Endothelial cell (in vitro differentiated cells): ENCODE measurements at places on chromosomes 3 and 15.
A peak's percentile ranks its signal among the peaks of the same experiment; 100 is the strongest.

DNA sequence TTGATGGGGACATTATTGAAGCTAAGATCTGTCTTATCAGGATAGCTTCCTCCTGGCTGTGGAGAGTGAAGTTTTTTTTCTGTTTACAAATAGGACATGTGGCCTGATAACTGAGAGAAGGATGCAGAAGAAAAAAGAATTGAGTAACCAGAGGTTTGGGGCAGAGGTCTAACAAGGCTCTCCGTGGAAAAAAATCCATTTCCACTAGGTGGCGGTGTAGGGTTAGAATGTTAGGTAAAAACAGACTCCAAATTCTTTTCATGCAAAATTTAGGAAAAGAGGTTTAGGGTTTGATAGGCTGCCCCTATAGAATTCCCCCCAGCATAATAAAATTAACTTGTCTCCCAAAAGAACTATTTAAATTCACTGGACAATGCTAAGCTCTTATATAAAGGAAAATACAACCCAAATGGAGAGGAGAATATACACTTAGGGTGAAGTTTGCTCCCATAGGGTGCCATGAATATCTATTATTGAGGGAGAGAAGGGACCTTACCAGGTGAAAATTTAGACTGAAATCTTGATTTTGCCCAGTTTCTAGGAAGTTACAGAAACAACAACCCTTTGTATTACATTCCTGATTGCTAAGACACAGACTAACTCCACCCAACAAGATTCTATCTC, 1560.4 kb downstream of the OTOL1 start:
- DNase-seq: peak; percentile 70

GRCh38 chr3:37262816-37263393, 88.5 kb upstream of the LRRFIP2 start:
- no peak for DNase-seq

DNA sequence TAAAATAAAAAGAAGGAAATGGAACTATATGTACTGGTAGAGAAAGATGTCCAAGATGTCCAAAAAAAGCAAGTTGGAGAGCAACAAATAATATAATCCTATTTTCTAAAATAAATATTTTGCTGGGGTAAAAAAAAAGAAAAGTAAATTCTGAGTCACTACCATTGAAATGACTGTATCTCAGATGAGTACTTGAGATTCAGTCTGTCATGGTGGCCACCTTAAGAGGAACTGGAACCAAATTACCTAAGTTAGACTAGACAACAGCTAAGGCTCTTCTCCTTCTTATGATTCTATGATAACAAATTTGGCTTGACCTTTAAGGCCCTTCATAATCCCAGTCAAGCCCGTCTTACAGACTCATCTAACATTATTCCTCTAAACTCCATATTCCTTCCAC, 270.6 kb upstream of the HES1 start:
- DNase-seq: no peak

GRCh38 chr3:31105438-31106077, 211.1 kb upstream of the GADL1 start:
- DNase-seq: no peak

DNA sequence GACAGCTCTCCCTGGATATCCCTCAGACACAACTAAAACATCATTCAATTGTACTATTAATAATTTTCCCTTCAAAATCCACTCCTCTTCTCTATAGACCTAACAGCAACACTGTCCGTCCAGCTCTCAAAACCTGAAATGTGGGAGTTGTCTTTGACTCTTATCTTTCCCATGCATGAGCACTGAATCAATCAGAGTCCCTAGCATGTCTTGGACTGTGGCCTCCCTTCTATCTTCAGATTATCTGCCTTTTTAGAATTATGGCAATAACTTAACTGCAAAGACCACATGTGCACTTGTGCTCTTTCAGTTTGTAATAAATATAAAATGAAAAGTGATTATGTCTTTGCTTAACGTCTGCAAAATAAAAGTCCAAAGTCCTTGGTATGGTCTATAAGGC, 107.0 kb downstream of the UBE3A start:
- DNase-seq: no peak

DNA sequence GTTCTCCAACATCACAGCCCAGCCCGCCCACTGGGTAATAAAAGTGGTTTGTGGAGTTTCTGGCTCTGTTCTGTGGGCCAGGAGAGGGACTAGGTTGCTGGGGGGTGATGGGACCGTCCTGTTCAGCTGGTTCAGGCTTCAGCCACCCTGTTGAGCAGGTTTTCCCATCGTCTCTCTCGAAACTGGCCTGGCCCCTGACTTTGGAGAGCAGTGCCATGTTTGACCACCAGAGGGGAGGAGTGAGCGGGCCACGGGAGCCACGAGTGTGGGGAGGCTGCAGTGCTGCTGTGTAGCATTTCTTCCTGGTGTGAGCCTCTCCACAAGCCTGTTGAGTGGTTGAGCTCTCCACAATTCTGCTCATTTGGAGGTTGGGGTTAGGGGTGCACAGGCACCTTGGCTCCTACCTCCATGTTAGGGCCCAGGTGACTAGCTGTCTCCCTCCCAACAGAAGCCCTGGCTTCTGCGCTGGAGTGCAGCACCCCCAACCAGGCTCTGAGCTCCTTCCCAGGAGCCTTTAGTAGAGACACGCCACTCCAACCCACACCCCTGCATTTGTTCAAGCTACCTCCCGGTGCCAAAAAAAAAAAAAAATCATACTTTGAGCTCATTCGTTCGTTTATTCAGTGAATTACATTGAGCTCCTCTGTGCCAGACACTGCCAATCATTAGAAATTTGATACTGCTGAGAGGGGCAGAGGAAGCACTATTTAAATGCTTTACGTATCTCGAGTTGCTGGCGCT, 13.9 kb downstream of the SPINT1 start:
- DNase-seq: peak; percentile 93

GRCh38 chr3:69385723-69386555, at the start of gene FRMD4B:
TSS of gene FRMD4B (minus strand) at chr3:69386088. CDS start at chr3:69385989, 99 bp downstream.
- peak; percentile 71 for DNase-seq

GRCh38 chr3:23002836-23003732, 200.0 kb upstream of the UBE2E2 start:
- no peak for DNase-seq

GRCh38 chr15:61049028-61049427, 180.1 kb downstream of the RORA start:
- no peak for DNase-seq

DNA sequence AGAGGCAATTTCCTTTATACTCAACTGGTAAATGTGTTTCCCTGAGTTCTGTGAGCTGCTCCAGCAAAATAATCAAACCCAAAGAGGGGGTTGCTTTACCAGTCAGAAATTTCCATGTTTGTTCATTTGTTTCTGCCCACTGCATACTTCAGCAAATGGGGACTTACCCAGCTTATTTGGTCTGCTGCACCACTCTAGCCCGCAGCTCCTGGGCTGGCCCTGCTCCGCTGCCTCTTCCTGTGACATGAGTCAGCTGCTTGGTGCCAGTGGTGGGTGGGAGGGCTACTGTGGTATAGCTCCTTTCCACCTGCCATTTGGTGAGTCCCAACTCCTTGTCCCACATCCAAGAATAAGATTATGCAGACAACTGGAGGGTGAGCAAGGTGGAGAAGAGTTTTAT, 644.2 kb downstream of the MCTP2 start:
- DNase-seq: no peak

DNA sequence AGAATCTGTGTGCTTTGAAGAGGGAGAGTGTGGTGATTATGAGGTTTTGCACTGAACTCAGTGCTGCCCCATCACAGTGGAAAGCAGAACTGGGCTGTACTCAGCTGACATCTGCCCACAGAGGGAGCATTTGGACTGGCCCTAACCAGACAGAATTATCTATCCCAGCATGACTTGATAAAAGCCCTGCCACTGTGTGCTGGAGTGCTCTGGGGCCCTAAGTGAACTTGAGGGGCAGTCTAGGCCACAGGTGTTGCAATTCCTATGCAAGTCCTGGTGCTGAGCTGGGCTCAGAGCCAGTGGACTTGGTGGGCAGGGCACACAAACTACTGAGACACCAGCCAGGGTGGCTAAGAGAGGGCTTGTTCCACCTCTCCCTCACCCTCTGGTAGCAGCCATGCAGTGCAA, 269.2 kb upstream of the CTNNB1 start:
- no peak for DNase-seq

DNA sequence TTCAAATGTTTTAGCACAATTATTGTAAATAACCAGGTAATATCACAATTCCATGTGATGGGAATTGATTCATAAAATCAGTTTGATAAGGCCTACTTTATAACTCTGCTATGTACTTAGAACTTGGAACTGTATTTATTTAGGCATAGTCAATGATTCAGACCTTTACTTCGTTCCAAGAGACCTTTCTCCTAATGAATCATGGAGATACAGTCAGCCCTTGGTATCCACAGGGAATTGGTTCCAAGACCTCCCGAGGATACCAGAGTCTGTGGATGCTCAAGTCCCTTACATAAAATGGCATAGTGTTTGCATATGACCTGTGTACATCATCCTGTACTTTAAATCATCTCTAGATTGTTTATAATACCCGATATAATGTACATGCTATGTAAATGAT, 60.8 kb upstream of the UMPS start:
- no peak for DNase-seq

DNA sequence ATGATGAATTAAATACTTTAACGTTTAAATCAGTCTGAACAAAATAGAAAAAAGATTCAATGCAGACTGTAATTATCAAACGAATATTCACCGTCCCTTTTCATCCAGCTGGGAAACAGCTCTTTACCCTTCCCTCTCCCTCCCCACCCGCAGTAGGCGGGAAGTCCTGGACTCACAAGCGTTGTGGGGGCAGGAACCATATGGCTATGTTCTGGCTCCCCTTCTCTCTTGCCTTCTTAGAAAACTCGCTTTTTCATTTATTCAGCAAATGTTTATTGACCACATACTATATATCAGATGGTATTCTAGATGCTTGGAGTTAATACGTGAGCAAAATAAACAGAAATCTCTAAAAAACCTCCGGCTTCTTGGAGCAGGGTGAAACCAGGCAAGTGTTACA, 715 bp upstream of the SCAPER start:
- DNase-seq: no peak

GRCh38 chr15:61556037-61556648, 327.0 kb upstream of the RORA start:
- DNase-seq: no peak

DNA sequence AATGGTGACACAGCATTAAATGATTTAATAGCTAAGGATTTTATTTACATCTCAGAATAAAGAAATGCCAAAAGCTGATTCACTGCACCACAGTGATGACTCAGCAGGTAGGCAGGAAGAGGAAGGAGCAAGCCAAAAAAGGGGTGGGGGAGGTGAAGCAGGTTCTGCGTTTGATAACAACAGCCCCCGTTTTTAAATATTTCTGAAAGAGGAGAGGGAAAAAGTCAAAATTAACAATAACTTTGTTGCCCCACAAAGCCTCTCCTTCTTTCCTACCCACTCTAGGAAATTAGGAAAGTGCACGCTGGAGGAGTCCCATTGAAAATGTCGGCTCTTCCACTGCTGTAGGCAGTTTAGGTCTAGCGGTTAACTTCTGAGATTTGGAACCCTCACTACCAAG, 9.9 kb upstream of the CCDC54 start:
- DNase-seq: no peak

- no peak for DNase-seq
Measured at GRCh38 chr15:88704791-88705768, 66.3 kb downstream of the ISG20 start.

- DNase-seq: peak; percentile 60
Measured at GRCh38 chr15:46312133-46312740, 677.4 kb downstream of the SQOR start.

GRCh38 chr15:55917881-55918296, 75.5 kb downstream of the NEDD4 start:
- no peak for DNase-seq

DNA sequence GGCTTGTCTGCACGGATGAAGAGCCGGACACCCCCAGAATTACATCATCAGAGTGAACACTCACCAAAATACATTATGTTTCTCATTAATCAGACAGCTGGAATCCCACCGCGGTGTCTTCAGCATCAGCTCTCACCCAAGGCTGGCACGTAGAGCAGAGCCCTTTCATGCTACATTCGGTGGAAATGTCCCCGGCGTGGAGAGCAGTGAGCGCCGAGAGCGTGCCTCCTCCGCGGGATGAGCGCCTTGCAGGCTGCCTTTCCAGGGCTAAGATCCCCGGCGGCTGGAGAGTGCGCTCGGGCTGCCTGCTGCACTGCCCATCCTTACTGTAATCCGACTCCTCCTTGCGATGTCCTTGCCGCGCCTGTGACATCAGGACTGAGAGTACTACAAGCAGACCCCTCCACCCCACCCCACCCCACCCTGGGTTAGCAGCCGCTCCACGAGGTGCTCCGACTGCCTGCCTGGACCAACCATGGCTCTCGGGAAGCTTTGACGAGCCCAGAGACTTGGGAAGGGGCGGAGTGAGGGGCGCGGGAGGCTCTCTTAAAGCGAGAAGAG, at the start of gene ZNF385D:
Gene ZNF385D (minus strand): TSS at position 380 of the 561 bp plus-strand sequence. CDS start 294 bp downstream, at position 86.
- DNase-seq: peak; percentile 63

DNA sequence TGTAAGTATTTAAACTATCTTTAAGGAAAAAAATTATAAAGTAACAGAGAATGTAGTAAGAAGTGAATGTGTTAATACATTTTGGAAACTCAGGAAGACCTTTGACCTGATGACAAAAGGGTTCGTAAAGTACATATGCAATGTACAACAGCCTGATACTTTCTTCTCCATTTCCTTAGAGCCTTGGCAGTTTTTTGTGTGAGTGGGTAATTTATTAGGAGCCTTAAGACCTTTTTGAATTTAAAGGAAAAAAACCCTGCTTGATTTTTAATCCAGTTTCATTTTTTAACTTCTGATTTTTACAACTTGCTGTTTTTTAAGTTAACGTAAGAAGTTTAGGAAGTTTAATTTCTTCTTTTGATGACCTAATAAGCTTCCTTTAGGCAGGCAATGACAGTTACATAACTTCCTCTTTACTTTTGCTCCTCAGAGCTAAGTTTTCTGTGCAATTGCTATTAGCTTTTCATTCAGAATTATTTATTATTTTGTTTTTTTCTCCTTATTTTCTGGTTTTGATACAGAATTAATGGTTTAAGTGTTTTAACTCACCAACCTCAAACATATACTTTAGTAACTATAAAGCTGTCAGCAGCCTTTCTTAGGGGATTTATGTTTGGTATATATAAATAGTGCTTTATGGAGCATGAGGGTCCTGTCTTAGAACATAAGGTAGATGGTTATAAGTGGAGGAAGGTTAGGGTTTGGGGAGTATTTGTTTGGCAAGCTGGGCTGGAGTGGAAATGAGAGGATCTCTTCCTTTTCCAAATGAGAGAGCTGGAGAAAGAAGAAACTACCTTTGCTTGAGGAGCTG, 35.2 kb downstream of the ARMC8 start:
- DNase-seq: no peak

GRCh38 chr3:189985948-189986347, 134.7 kb downstream of the P3H2 start:
- DNase-seq: no peak

GRCh38 chr3:108088697-108089096, 2.1 kb downstream of the CD47 start:
- DNase-seq: no peak
